ENCODE measurements at places on chromosomes 6 and 20.

DNA sequence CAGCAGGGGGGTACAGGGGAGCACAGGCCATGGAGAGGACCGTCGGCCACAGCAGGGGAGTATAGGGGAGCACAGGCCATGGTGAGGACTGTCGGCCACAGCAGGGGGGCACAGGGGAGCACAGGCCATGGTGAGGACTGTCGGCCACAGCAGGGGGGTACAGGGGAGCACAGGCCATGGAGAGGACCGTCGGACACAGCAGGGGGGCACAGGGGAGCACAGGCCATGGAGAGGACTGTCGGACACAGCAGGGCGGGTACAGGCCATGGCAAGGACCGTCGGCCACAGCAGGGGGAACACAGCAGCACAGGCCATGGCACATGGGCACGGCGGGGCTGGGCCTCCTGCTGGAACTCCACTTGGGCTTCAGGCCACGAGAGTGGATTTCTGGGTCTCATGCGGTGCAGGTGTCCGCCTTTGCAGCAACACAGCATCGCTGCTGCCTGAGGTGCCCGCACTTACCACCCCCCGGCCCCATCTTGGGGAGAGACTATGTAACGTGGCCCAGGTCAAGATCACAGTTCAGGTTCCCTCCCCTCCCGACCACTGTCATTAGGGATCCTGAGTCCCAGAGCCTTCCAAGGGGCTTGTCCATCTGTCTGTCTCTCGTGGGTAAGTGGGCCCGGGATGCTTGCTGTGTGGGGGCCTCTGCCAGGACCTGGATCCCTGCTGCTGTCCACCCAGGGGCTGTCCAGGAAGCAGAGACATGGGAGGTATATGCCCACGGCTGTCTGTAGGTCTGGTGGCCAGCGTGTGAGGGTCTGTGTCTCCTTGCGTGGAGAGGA, 2.5 kb downstream of the NPBWR2 start:
- DNase-seq = no peak

- no peak for DNase-seq
Measured at GRCh38 chr6:135195522-135195921, 14.4 kb downstream of the MYB start.

DNA sequence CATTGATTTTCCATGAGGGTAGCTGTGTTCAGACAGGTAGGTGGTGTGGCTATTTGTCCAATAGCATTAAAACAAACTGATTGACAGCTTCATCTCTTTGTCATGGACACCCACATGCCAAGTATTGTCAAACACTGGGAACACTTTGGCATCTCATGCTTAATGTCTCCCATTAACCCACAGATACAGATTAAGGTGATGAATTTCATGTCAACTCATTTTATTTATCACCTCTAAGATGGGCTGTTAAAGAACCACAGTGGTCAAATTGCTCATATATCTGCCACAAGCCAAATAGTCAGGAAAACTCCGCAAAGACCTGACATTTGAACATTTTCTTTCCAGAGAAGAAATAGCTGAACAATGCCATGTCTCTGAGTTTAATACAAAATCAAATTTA, 139.1 kb upstream of the SPTLC3 start:
- DNase-seq = no peak

DNA sequence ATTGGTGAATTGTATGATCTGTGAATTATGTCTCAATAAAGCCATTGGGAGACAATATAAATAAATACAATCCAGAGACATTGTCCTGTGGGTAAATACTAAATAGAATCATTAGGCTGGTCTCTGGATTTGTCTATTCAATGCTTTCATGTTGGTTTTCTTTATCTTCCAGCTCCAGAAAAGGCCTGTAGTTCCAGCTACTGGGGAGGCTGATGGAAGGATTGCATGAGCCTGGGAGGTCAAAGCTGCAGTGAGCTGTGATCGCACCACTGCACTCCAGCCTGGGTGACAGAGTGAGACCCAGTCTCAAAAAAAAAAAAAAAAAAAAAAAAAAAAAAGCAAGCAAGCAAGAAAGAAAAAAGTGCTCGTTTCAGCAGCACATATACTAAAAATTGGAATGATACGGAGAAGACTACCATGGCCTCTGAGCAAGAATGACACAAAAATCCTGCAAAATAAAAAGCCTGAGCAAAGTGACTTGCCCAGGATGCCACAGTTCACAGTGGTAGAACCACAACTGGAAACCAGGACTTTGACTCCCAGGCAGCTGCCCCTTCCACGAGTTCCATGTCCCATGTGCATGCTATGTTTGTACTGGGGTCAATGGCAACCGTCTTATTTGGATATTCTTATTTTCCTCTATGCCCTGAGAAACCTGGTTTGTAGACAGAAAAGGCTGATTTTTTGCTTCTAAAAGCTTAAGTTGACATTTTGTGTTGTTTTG, 33.6 kb upstream of the GMPR start:
- no peak for DNase-seq

GRCh38 chr6:109457562-109457996, 2.0 kb upstream of the MICAL1 start:
- no peak for DNase-seq

DNA sequence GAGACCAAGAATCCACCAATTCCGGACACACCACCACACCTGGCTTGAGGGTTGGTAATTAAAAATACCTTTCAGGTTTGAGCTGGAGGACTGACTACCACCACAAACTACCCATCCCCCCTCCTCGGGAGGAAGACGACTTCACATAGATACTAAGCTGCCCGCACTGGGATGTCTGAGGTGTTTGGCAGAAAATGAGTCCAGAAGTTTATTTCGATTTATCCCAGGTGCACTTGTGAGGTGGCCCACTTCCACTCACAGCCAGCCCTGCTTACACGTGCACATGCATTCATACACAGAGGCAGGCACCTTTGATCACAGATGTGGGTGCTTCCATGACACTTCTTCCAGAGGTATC, 187.1 kb downstream of the ID4 start:
- no peak for DNase-seq

GRCh38 chr6:55450005-55450404, 122.7 kb downstream of the GFRAL start:
- no peak for DNase-seq

DNA sequence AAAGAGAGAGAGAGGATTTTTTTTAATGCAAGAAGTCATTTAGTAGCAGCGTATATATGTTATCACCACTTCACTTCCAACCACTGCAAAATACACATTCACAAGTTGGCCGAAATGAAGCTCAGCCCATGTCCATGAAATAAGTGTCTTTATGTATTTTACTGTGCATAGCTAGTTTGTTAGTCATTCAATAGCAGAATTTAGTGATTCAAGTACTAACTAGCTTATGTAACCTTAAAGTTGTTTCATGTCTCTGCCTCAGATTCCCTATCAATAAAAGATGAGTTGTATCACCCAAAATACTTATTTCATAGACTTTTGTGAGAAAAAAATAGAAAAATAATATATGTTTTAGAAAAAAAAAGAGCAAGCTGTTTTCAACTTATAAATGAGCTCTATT, 153.7 kb upstream of the PRDM1 start:
- DNase-seq = no peak

GRCh38 chr20:21232546-21233280, 70.4 kb upstream of the XRN2 start:
- DNase-seq = no peak

DNA sequence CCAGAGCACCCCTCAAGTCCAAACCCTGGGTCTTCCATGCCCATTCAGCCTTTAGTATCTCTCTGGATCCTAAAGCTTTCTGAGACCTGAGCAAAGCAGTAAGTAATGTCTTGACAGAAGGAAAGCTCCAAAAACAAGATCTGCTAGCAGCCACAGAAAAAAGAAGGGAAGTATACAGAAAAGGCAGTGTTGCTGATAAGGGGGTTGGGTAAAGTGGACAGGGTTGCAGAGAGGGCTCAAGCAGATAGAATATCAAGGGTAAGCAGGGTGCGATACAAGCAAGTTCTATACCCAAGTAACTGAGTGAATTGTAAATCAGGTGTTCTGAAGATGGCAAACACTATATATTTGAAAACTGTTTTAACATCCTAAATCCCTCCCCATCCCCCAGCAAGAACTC, 113.4 kb upstream of the CARMIL1 start:
- no peak for DNase-seq

DNA sequence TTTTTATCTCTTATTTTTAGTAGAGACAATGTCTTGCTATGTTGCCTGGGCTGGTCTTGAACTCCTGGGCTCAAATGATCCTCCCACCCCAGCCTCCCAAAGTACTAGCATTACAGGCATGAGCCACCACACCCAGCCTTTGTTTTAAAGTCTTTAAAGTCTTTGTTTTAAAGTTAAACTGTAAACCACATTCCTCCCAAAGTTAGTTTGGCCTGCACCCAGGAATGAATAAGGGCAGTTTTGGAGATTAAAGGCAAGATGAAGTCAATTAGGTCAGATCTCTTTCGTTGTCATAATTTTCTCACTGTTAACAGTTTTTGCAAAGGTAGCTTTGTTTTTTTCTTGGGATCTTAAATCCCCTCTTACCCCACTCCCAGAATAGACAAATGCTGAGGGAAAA, 63.8 kb downstream of the UBR2 start:
- DNase-seq = no peak

DNA sequence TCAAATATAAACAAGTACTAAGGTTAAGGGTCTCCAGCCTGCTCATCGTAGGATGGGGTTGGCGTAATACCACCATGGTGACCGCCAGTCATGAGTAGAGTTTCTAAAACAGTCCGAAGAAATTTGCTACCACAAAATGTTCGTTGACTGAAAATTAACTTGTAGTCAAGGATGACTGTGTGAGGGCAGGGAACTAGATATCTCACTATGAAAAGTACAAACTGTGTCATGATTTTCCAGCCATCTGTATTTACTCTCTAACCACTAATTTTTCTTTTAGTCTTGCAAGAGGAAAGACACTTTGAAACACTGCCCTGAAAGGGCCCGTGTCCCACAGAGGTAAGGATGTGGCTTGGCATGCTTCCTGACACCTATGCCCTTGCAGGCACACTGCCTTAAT, 99.7 kb downstream of the IRF4 start:
- peak; percentile 29 for DNase-seq

- DNase-seq = no peak
Measured at GRCh38 chr6:97469451-97469850, 186.4 kb upstream of the MMS22L start.

GRCh38 chr6:110415086-110415916, at the start of gene DDO:
Gene DDO, minus strand, starts transcription at chr6:110415575. Its CDS starts 2,113 bp downstream, at chr6:110413462.
- no peak for DNase-seq

DNA sequence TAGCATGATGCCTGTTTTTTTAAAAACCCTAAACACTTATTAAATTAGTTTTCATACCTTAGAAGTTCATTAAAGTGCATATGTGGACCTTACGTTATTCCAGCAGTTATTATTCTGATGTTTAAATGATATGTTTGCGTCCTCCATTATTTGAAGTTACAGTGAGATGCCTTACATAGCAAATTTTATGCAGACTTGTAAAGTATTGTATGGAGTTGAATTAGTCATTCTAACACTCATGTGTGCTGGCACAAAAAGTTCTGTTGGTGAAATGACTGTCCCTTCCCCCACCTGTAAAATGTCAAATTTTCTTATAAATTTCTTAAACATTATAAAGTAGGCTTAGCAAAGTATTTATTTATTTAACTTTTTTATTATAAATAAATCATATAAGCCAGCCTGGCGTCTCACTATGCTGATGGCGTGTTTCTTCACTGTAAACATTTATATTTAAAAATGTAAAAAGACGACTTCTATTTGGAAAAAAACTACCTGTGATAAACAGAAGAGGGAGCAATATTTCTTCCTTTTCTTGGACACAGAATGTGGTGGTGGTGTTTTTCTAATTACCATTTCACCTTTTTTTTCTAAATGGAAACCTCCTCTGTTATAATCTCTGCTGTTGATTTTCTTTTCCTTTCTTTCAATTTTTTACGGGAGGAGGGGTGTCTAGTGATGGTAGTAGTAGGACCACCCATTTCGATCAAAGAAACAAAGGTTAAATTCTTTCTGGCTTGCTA, 155.4 kb downstream of the RFPL4B start:
- DNase-seq = no peak

DNA sequence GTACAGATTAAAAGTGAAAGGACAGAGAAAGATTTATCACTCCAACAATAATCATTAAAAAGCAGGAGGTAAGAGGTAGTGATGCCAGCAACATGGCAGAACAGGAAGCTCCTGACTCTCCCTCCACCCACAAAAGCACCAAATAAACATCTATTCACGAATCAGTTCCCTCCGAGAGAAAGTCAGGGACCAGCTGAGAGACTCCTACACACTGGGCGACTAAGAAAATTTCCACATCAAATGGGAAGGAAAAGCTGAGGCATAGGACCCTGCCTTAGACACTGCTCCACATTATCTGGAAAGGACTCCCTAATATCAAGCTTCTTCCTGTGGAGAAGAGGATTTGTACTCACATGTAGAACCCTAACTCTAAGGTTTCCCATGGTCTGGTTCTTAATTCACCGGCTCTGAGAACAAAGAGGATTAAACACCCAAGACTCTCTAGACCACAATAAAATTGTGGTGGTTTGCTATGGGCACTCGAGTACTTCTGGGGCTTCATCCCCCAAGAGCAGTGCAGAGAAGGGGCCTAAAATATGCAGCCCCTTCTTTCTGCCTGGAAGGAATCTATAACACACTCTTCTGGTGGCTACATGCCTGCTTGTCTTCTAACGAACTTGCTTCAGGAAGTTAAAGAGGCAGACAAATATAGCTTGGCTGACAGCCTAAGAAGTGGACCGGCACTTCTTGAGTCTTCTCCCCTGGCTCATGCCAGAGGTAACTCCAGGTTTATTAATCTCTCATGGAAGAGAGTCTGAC, 29.4 kb upstream of the ASF1A start:
- DNase-seq = no peak

GRCh38 chr6:141024526-141024925, 1108.2 kb upstream of the GJE1 start:
- DNase-seq = no peak

GRCh38 chr6:88535306-88535705, 369.2 kb upstream of the CNR1 start:
- no peak for DNase-seq

- no peak for DNase-seq
Measured at GRCh38 chr6:155078331-155078745, 83.2 kb downstream of the TIAM2 start.

- DNase-seq = peak; percentile 20
Measured at GRCh38 chr6:14396826-14397517, 279.4 kb downstream of the CD83 start.

GRCh38 chr6:166289207-166290060, 18.8 kb downstream of the PRR18 start:
- DNase-seq = no peak

- DNase-seq = no peak
Measured at GRCh38 chr20:24676353-24676977, 207.0 kb downstream of the SYNDIG1 start.

DNA sequence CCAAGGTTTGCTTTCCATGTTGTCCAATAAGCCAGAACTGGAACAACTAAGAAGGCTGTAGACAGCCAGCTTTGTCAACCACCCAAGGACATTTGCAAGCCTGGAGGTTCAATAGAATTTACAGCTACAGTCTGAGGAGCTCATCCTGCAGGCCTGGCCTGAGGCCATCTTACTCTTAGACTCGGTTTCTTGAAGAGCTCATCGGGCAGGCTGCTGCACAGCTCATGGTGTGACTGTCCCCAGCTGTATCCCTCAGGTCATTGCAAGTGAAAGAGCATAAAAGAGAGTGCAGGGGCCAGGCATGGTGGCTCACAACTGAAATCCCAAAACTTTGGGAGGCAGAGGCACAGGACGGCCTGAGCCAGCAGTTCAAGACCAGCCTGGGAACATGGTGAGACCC, 96.9 kb upstream of the FOXQ1 start:
- DNase-seq = no peak

Data from activated gamma-delta T cell treated with Interleukin-2 at 50 U/mL for 16 hours (primary cell).